Activated CD8-positive, alpha-beta memory T cell treated with anti-CD3 and anti-CD28 coated beads for 4 hours (primary cell): ENCODE measurements at places on chromosomes 4 and X.

- no peak for DNase-seq
Observed at GRCh38 chr4:183173580-183174526, 74.8 kb downstream of the WWC2 start.

GRCh38 chr4:47084795-47085194 is 53.4 kb downstream of the GABRB1 start:
- no peak for DNase-seq

DNA sequence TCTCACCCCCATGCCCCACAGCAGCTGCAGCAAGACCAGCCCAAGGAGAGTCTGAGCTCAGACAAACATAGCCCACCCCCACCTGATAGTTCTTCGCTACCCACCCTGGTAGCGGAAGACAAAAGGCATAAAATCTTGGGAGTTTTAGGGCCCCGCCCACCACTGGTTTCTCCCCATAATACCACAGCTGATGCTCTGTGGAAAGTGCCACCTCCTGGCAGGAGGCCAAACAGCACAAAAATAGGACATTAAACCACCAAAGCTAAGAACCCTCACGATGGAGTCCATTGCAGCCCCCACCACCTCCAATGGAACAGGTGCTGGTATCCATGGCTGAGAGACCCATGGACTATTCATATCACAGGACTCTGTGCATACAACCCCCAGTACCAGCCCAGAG is 226.7 kb downstream of the SNCA start:
- no peak for DNase-seq

DNA sequence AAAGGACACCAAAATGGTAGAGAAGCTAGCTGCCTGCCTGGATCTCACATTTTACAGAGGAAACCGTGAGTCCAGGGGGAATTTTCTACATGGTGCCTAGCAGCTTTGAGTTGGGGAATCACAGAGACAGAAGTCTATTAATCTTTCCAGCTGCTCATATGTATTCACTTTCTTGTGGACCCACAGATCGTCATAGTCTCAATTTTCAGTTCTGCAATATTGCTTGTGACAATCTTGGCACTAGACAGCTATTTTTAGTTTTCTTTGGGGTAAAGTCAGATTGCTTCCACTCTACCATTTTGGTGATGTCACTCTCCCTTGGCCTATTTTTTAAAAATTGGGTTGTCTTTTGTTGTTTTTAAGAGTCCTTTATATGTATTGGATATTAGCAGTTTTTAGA is 233.4 kb upstream of the STK26 start:
- no peak for DNase-seq

DNA sequence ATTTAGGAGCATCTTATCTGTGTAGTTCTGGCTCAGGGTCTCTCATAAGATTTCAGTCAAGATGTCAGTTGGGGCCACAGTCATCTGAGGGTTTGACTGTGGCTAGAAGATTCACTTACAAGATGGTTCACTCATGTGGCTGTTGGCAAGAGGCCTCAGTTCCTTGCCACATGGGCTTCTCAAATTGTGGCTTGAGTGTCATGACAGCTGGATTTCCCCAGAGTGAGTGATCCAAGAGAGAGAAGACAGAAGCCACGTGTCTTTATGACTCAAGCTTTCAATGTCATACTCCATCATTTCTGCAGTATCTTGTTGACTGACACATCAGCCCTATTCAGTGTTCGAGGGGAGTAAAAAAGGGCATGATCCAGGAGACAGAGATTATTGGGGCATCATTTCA is 131.3 kb upstream of the AP1S2 start:
- peak; percentile 0 for DNase-seq

- no peak for DNase-seq
Observed at GRCh38 chr4:609400-610050, 15.8 kb upstream of the PDE6B start.

DNA sequence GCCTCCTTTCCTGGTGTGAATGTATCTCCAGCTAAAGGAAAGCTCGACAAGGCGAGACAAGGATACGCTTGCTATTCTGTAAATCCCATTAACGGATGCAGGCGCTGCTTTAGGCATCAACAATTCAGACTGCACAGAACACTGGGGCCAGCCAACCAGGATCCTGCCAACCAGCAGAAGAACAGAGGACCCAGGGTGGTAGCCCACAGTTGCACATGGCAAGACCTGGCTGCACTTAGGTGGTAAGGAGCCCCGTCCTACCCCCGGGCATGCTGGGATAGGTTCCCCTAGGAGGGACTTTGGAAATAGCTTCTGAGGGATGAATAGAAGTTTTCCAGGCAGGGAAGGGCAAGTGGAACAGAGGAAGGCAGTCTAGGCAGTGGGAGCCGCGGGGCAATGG is 20.7 kb downstream of the PSAPL1 start:
- DNase-seq: no peak

GRCh38 chr4:181219783-181220416 is 1023.3 kb upstream of the TENM3 start:
- no peak for DNase-seq

DNA sequence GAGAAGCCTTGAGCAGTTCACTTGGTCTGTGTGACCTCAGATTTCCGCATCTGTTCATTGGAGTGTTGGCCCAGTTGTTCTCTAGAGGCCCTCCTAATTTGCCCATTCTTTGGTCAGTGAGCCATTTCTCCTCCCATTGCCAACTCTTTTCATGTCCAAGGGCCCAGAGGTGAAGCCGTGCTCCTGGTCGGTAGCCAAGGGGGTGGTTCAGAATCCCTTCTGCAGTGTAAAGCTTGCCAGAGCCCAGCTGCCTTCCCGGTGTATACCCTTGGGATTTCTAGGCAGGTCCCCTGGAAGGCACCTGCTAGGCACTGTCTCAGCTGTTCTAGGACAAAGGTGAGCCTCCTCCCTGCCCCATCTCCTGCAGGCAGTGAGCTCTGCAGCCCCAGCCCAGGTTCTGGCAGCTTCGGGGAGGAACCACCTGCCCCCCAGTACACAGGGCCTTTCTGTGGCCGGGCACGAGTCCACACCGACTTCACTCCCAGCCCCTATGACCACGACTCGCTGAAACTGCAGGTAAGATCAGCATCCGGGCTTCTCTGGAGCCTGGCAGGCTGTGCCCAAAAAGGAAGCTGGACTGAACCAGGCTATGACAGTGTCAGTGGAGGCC is 12.3 kb downstream of the SASH3 start:
- DNase-seq: no peak

- no peak for DNase-seq
Observed at GRCh38 chr4:103272174-103272573, 74.0 kb upstream of the CENPE start.

DNA sequence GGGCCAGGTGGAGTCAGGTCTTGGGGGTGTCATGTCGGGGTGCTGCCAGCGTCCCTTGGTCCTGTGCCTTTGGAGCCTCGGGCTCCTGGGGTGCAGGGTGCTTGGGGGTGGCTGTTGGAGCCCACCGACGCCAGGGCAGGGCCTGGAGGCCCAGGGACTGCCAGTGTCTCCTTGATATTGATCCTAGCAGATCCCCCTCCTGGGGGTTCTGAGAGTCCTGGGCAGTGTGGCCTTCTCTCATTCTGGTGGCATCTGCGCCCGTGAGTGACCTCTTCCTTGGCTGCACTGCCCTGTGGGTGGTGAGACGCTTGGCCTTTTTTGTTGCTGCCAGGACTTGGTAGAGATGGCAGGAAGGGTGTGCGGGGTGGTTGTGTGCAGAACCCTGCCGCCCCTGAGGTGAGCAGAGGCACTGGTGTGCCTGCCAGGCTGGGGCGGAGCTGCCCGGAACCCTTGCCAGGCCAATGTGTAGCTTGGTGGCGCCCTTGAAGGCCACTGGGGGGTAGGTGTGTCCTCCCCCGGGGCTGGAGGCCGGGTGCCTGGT is 7.0 kb downstream of the NAT8L start:
- DNase-seq: no peak

DNA sequence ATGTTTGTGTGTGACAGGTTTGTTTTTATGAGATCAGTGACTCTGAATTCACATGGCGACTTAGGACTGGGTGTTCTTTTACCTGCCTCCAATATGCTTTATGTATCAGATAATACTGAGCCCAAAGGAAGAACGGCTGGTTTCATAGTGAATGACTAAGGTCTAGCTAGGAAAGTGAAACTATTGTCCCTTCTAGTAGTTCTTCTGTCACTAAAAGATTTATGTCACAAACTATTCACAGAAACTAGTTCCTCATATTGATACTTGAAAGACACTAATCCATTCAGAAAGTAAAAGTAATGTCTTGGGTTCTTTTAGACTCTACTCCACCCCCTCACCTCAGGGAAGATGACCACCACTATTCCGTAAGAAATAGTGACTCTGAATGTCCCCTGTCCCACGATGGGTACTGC is 81.7 kb downstream of the EGF start:
- DNase-seq: no peak

- no peak for DNase-seq
Observed at GRCh38 chr4:39036172-39036571, 4.0 kb upstream of the TMEM156 start.

- DNase-seq: no peak
Observed at GRCh38 chr4:55367084-55367722, 21.2 kb downstream of the SRD5A3 start.

GRCh38 chrX:123121241-123121640 is 62.8 kb upstream of the GRIA3 start:
- no peak for DNase-seq

DNA sequence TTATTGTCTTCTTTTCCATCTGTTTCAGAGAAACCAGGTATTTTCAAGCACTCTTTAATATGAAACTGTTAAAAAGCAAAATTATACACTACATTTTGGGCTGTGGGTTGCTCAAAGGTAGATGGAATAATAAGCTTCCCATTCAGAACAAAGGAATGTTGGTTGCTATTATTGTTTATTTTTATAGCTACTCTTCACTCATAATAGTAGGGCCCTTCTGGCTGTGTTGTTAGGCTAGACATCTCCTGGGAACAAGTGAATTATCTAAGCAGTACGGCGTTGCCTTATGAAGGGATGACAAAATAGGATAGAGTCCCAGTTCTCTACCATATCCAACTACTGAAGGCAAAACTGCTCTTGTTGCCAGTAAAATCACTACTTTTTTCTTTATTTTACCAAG is 34.2 kb downstream of the TENM3 start:
- no peak for DNase-seq

- DNase-seq: no peak
Observed at GRCh38 chrX:42135583-42136228, 212.4 kb upstream of the CASK start.

DNA sequence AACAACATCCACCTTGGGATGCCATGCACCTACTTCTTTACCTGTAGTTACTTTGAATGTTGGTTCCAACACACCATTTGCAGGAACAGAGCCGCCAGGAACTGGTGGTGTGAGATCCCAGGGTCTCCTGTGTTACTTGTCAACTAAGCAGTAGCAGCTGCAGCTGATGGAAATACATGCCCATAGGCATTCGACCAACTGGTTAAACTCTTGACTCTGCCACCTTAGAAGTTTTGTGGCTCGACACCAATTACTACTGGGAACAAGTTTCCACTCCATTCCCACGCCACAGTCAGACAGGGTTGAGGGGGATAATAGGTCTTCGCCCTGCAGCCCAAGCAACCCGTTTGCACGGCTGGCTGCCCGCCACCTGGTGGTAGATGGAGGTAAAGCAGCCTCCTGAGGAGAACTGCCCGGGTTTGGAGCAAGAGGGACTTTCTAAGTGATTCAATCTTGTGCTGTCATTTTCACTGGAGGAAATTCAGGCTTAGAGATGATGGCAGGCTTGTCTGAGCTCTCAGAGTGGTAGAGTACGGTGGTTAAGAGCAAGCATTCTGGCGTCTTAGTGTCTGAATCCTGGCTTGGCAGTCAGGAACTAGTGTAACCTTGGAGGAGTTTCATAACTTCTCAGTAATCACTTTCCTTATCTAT is 119.1 kb upstream of the TRIM2 start:
- DNase-seq: peak; percentile 66

DNA sequence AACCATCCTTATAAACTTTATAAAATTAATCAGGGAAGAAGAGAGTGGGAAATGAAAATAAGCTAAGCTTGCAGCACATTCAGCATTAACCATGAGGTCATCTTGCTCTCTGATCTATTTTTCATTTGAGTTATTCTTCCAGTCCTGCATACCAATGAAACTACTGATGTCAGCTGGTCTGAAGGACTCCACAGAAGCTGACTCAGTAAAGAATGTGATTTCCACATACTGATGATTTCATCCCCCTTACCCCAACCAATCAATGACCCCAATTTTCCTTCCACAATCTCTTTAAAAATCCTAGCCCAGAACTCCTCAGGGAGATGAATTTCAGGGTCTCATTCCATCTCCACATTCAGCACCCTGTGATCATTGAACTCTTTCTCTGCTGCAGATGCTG is 18.8 kb upstream of the DSPP start:
- DNase-seq: no peak

DNA sequence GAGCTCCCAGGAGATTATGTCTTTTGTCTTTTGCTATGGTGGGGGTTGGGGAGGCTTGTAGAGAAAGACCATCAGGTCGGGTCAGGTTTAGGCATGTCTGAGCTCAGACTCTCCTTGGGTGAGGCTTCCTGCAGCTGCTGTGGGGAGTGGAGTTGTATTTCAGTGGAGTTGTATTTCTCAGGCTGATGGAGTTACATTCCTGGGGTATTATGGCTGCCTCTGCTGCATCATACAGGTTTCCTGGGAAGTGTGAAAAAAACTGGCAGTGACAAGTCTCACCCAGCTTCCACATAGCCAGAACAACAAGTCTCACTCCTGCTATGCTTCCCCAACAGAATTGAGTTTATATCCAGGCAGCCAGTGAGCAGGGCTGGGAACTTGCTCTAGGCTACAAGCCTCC is 119.3 kb downstream of the VSIG4 start:
- no peak for DNase-seq

GRCh38 chr4:44257461-44257860 is 191.1 kb downstream of the KCTD8 start:
- no peak for DNase-seq

GRCh38 chr4:54433686-54434085 is 204.6 kb downstream of the PDGFRA start:
- DNase-seq: no peak

- no peak for DNase-seq
Observed at GRCh38 chr4:184649971-184650855, 675 bp downstream of the PRIMPOL start.

DNA sequence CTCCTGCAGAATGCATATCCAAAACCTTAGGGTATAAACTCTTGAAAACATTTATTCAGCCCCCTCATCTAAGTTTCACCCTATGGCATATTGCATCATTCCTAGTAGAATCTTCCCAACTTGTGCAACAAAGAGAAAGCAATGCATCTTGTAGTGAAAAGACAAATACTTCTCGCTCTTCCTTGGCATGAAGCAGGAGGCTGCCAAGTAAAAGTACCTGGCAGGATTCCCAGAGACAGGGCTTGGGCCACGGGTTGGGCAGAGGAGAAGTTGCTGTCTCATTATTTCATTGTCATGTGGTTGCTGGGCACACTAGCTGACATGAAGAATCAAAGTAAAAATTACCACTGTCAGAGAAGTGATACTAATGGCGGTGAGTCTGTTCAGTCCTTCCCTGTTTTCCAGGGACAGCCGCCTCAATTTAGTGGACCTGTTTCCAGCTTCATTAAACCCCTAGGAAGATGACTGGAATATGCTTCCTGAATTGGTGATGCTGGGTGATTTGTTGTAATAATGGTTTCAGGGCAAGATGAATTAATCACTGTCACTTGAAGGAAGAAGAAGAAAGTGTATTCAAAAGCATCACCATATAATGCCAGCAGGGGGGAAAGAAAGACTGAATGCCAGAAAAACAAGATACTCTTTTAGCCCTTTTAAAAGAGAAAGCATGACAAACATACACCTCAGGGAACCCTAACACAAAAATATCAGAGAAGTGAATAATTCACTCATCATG is 380.5 kb upstream of the IGFBP7 start:
- no peak for DNase-seq
